Stimulated activated naive CD4-positive, alpha-beta T cell treated with Interleukin-2 at 50 U/mL for 16 hours (primary cell): ENCODE measurements at places on chromosomes 1 and 21.

GRCh38 chr1:174008979-174009378 lies 13.2 kb downstream of the RC3H1 start:
- no peak for DNase-seq

DNA sequence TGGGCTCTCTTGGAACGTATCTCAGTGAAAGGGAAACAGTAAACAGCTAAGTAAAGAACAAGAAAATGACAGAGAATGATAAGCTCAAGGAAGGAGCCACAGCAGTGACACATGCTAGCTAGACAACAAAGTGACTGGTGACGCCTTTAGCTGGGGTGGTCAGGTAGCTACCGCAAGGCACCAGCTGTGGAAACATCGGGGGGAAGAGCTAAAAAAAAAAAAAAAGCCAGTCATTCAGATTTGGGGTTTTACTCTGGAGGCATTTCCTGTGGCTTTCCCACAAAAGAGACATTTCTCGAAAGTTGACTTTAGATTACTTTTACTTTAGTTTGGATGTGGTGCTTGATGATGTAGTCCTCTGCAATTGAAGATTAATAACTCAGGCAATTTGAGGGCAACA lies 2.1 kb downstream of the FHAD1 start:
- peak; percentile 51 for DNase-seq

- DNase-seq: no peak
Observed at GRCh38 chr1:53655931-53656746, 82.8 kb downstream of the GLIS1 start.

GRCh38 chr1:78972723-78973122 lies 33.8 kb downstream of the ADGRL4 start:
- no peak for DNase-seq

DNA sequence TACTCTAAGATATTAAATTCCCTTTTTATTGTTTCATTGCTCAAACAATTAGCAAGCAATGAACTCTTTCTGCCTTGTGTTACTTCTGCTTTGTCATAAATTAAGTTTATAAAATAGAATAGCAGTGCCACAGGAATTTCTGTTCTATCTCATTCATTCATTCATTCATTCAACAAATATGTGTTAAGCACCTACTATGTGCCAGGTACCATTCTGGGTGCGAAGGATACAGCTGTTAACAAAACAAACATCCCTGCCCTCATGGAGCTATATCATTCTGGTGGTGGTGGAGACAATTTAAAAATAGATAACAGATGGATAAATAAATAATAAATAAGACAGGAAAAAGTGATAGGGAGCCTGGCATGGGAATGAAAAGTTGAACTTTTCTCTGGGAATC lies 34.5 kb upstream of the AHCYL1 start:
- DNase-seq: no peak

- no peak for DNase-seq
Observed at GRCh38 chr21:45069711-45070110, 4.7 kb upstream of the ADARB1 start.

DNA sequence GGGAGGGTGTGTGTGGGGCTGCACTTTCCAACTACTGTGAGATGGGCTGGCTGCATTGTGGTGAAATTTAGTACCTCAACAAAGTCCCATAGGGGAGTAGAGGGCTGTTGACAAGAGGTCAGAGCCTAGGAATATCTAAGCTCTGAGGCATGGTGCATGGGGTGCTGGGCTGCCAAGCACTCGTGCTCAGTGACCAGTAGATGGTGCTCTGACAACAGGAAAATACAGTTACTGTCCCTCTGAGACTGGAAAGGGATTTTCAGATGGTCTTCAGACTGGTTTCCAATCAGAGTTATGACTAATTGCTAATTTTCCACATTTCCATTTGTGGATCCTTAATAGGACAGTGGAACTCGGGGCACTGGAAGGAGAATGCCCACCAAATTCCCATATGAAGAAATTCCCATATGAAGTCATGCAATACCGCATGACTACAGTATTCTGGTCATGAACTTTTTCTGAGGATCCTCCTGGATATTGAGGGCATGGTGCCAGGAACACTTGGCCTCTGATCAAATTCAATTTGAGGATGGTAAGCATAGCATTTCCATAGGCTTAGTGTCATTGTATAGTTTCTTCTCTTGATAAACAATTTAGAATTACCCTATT lies 4.1 kb upstream of the CACNA1E start:
- no peak for DNase-seq

DNA sequence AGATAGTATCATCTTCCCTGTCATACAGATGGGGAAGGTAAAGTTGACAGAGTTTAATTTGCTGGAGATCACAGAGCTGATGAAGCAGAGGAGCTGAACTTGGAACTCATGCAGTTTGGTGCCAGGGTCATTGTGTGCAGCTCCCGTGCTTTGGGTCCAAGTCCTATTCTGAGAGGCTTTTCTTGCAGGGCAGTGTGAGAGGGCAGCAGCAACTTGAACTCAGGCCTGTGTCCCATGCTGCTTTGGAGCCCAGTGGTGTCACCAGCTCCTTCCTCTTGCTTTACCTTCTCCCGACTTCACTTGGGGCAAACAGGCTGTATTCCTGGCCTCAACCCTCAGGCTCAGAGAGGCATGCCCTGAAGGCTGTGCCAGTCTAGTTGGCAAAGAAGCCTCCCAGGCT lies 24.7 kb downstream of the INAVA start:
- no peak for DNase-seq

- DNase-seq: no peak
Observed at GRCh38 chr1:192580351-192580962, 4.9 kb downstream of the RGS1 start.

DNA sequence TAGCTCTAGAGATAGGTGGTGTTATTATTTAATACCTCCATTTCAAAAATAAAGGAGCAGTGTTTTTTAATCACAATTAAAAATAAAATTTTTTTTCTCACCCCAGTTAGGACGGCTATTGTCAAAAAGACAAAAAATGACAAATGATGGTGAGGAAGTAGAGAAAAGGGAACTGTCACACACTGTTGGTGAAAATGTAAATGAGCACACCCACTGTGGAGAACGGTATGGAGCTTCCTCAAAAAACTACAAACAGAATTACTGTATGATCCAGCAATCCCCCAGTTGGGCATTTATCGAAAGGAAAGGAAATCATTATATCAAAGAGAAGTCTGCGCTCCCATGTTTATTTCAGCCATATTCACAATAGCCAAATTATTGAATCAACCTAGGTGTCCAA lies 148.7 kb upstream of the NR5A2 start:
- no peak for DNase-seq

DNA sequence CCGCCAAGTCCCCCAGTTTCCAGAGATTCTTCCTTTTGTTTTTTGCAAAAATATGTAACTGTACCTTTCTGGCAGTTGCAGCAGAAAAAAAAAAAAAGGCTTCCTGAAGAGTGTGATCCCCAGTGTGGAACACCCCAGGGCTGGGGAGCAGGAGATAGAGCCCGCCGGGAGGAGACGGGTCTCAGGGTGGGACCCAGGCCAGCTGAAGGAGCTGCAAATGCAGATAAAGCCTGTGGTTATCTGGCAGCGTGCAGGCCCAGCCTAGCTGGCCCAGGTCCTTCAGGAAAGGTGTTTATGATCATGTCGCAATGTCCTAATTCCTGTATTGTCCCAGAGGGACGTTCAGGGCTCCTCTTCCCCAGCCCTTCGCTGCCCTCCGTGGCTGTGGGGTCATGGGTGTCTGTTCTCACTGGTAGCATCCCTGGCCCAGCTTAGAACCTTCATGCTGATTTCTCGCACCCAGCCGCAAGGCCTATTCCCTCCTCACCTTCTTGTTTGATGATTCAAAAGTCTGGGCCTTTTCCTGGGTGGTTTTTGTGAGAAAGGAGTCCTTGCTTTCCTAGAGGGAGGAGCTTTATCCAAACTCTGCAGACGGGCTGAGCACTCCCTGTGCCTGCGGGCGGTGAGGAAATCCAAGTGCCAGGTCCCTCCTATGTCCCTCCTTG lies 26.2 kb downstream of the RNF187 start:
- DNase-seq: no peak

DNA sequence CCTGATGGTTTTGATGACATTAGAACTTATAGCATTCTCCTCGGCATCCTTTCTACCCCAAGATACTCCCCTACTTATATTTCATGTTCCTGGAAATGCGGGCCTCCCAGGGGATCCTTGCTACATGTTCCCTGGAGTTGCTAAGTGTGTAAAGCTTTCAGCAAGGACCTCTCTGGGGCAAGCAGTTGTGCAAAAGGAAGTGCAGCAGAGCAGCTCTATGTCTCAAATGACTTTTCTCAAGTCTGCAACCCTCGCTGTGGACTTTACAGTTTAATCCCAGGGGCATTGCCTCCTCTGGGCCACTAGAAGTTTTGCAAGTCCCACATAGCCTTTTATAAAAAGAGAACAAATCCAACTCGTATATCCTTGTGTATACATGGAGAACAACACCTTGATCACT lies 20.8 kb upstream of the MNDA start:
- DNase-seq: no peak
